Cerebellar nuclear complex (tissue), 1 donor: ENCODE measurements at places on chromosomes 1 and 21.

- peak; percentile 40 for DNase-seq
Measured at GRCh38 chr1:184296466-184297243, 90.2 kb upstream of the C1orf21 start.

DNA sequence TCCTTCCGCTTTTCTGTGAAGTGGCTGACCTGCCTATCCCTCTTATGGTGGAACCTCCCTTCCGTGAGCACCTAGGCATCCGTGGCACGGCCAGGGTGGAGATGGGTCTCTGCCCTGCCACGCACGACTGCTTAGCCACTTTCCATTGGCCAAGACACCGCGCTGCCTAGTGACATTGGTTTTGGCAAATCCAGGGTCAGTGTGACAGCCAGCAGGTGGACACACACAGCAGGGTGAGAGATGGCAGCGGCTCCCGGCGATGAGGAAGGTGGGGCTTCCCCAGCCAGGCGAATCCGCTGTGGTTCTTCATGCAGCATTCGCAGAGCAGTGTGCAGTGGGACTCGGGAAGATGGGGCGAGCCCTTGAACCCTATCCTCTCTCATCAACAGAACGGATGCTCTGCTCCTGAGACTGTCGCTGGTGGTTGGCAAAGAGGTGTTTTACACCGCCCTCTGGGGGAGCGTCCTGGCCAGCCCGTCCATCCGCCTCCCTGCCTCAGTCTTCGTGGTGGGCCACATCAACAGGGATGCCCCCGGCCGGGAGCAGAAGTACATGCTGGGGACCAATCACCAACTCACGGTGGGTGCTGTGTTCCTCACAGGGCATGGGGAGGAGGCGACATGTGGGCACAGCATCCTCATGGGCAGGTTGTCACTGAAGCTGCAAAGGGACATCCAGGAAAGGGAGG lies 51.8 kb downstream of the DOP1B start:
- DNase-seq, result peak; percentile 23

GRCh38 chr21:29300807-29301138 lies 2.1 kb downstream of the BACH1 start:
- DNase-seq, result no peak

GRCh38 chr1:109229531-109230127 lies 15.9 kb downstream of the SARS1 start:
- DNase-seq, result no peak

- no peak for DNase-seq
Measured at GRCh38 chr1:9861360-9861759, 37.6 kb upstream of the CLSTN1 start.

GRCh38 chr21:28771790-28772501 lies 220.7 kb downstream of the LTN1 start:
- DNase-seq, result no peak

- DNase-seq, result no peak
Measured at GRCh38 chr1:212518188-212519054, 85.7 kb downstream of the NENF start.

- no peak for DNase-seq
Measured at GRCh38 chr1:53562291-53562980, 103.2 kb downstream of the DMRTB1 start.

GRCh38 chr1:230120921-230121381 lies 53.9 kb downstream of the GALNT2 start:
- no peak for DNase-seq

DNA sequence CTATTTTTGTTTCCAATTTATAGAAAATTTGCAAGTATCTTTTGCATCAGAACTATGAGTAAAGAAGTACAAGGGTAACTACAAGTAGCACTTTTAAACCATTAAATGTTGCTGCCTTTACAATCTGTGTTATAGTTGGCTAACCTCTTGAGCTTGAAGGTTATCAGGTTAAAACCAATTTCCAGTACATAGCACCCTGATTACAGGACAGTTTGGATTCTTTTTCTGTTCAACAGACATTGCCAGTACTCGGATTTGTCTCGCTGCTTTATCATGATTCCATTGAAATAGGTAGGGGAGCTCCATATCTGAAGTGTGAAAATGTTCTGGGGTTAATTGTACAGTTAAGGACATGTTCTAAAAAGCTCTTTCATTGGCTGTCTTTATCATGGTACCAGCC lies 40.0 kb downstream of the MIA3 start:
- no peak for DNase-seq

GRCh38 chr1:155776414-155776813 lies 80.6 kb downstream of the GON4L start:
- DNase-seq, result no peak

GRCh38 chr1:9418851-9419250 lies 120.4 kb upstream of the SLC25A33 start:
- no peak for DNase-seq

- DNase-seq, result no peak
Measured at GRCh38 chr1:17109892-17110554, 9.2 kb downstream of the PADI2 start.

GRCh38 chr1:37989361-37989930 lies 376 bp downstream of the SF3A3 start:
- no peak for DNase-seq

- no peak for DNase-seq
Measured at GRCh38 chr1:214586621-214587020, 16.4 kb upstream of the CENPF start.
